Activated CD4-positive, CD25-positive, alpha-beta regulatory T cell (primary cell): ENCODE measurements at places on chromosomes 7 and 10.

- DNase-seq = no peak
Measured at GRCh38 chr7:139029353-139029752, 6.5 kb downstream of the ZC3HAV1L start.

- no peak for DNase-seq
Measured at GRCh38 chr7:141573511-141573910, 22.3 kb downstream of the AGK start.

- no peak for DNase-seq
Measured at GRCh38 chr10:127982601-127983000, 75.7 kb downstream of the PTPRE start.

GRCh38 chr10:113356794-113357680 is 195.8 kb upstream of the HABP2 start:
- no peak for DNase-seq

- DNase-seq = no peak
Measured at GRCh38 chr10:29109707-29110571, 178.9 kb upstream of the LYZL1 start.

DNA sequence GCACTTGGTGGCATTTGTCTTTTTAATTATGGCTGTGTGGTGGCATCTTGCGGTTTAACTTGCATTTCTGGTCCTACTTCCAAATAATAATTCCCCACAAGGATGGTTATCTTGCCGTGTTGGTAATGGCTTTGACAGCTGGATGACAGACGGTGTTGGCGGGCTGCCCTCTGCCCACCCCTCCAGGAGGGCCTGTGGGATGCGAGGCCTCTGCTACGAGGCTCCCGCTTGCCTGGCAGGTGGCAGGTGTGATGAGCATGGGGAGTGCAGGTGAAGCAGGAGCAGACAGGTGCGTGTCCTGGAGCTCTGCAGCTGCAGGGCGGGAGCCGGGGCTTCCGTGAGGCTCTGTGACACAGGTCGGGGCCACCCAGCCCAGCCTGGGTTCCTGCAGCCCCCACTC is 11.8 kb downstream of the INPP5A start:
- DNase-seq = no peak

- DNase-seq = no peak
Measured at GRCh38 chr10:79066411-79067240, 2.1 kb upstream of the ZMIZ1 start.

DNA sequence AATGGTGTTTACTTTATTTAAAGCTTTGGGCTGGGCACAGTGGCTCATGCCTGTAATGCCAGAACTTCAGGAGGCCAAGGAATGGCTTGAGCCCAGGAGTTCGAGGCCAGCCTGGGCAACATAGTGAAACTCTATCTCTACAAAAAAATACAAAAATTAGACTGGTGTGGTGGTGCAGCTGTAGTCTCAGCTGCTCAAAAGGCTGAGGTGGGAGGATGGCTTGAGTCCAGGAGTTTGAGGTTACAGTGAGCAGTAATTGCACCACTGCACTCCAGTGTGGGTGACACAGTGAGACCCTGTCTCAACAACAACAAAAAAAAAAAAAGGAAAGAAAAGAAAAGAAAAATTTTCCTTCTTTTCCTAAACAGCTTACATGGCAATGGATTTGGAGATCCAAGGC is 22.0 kb downstream of the SLC16A9 start:
- DNase-seq = no peak

- no peak for DNase-seq
Measured at GRCh38 chr7:126185959-126186580, 1066.7 kb downstream of the GRM8 start.

GRCh38 chr7:32928785-32929298 is 28.4 kb upstream of the FKBP9 start:
- DNase-seq = no peak

- DNase-seq = no peak
Measured at GRCh38 chr7:92296880-92297445, 51.2 kb downstream of the ANKIB1 start.

DNA sequence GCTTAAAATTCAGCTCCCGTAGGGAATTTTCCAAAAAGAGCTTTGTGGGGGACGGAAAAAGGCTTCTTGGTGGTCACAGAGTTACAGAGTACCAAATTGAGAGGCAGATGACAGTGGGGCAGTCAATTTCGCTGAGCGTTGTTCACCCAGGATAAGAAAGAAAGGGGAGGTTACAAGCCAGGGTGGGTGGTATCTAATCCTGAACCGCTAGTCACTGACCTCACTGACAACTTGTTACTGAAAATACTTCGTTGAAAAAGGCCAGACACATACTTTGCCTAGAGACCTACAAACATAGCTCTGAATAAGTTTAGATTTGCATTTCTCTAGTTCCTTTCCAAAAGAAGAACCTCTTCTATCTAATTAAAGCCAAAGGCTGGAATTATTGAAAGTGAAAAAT is at the start of gene CTNNA3:
Gene CTNNA3 (minus strand): TSS at position 167 of the 400 bp plus-strand sequence.
- DNase-seq = no peak

DNA sequence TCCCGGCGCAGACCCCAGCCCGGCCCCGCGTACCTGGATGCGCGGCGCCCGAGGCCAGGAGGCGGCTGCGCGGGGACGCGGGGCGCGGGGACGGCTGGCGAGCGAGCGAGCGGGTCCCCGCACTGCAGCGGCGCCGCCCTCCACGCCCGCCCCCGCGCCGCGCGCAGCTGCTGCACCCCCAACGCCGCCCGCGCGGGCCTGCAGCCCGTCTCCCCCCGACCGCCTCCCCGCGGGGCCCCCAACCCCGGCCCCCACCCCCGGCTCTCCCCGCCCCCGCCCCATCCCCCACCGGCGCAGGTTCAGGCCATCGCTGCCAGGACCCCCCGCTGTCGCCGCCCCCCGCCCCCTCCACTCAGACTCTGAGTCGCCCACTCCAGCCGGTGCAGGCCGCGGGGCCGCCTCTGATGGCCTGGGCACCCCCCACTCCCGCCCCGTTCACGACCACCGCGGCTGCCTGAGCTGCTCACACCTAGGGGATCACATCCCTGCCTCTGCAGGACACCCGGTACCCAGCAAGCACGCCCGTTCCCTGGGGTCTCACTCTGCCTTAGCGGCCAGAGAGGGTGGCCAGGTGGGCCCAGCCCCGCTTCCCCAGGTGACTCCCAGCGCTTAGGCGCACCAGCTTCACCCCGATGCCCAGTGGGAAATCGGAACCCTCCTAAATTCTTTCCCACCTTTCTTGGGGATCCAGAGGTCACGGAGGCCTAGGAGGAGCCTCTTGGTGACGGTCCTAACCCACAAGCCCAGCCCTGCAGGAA is 13.9 kb upstream of the DNAAF5 start:
- DNase-seq = no peak

GRCh38 chr10:34702093-34702937 is 112.8 kb downstream of the PARD3 start:
- DNase-seq = no peak

DNA sequence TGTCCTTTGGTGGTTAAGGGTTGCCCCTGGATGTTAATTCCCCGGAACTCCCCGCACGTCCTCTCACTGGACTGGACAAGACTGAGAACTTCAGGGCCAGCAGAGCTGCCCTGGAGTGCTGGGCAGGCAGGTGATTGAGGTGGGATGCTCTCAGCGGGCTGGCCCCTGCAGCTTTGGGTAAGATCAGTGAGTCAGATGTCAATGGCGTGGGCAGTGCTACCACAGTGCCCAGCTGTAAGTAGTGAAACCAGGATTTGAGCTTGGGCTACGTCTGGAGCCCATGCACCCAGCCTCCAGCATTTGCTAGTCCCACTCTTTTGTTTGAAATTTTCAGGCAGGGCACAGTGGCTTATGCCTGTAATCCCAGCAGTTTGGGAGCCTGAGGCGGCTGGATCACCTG is 6.7 kb upstream of the SEPHS1 start:
- no peak for DNase-seq

- peak; percentile 34 for DNase-seq
Measured at GRCh38 chr7:131235489-131236317, 92.0 kb upstream of the MKLN1 start.

DNA sequence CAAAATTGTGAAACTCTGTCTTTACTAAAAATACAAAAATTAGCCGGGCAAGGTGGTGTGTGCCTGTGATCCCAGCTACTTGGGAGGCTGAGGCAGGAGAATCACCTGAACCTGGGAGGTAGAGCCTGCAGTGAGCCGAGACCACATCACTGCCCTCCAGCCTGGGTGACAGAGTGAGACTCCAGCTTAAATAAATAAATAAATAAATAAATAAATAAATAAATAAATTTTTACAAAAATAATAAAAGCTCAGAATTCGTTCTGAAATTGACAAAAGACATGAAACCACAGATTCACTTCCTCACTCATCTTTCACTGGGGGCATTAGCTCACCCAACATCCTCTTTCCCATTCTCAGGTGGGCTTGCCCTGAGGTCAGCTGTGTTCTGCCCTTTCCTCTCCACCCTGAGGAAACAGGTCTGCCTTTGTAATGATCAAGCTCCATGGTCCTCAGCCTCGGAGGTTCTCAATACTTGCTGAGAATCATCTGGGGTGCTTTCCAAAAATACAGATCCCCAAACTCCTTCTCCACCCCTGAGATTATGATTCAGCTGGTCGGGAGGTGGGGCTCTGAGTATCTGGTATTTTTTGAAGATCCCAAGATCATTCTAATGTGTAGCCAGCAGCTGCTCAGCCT is 29.2 kb upstream of the APBB1IP start:
- DNase-seq = no peak

- DNase-seq = no peak
Measured at GRCh38 chr10:119640875-119641526, 10.2 kb upstream of the BAG3 start.

DNA sequence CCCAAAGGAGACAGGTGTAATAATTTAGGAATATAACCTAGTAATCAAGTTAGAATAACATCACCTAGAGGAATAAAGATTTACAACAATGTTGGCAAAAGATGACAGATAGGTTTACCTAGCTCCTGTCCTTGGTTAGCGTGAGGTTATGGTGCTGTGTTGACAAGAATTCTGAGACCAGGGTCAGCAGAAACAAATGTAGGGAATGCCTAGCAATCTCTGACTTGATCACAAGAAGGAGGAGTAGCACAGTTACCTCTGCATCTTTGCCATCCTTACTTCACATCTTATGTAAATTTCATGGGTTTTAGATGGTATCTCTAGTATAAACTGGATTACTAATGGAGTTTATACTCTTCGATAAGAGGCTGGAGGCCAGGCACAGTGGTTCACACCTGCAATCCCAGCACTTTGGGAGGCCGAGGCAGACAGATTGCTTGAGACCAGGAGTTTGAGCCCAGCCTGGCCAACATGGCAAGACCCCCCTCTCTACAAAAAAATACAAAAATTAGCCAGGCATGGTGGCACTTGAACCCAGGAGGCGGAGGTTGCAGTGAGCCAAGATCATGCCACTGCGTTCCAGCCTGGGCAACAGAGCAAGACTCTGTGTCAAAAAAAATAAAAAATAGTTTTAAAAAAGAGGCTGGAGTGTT is 37.1 kb downstream of the REEP3 start:
- DNase-seq = no peak

GRCh38 chr7:70539205-70539604 is 592.7 kb upstream of the GALNT17 start:
- DNase-seq = no peak
